ENCODE measurements at places on chromosomes 3 and 15.

- DNase-seq: peak; percentile 17
Measured at GRCh38 chr15:101489237-101489598, 289 bp downstream of the PCSK6 start.

GRCh38 chr3:154192225-154192624 is 71.0 kb downstream of the ARHGEF26 start:
- no peak for DNase-seq

DNA sequence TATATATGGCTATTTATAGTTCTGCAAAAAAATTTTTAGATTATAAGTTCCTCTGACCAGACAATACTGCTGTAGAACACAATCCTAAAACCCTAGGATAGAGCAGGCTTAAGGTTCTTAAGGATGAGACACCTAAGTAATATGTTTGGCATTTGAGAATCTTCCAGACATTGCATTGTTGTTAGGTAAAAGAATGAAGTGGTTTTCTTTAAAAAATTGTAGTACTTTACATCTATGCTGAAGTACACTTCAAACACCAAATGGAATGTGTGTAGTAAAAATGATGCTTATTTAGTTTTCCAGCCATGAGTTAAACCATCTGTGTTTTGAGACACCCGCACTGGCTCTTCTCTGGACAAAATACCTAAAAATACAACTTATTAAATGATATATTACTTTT is 857.7 kb downstream of the OTOL1 start:
- no peak for DNase-seq

DNA sequence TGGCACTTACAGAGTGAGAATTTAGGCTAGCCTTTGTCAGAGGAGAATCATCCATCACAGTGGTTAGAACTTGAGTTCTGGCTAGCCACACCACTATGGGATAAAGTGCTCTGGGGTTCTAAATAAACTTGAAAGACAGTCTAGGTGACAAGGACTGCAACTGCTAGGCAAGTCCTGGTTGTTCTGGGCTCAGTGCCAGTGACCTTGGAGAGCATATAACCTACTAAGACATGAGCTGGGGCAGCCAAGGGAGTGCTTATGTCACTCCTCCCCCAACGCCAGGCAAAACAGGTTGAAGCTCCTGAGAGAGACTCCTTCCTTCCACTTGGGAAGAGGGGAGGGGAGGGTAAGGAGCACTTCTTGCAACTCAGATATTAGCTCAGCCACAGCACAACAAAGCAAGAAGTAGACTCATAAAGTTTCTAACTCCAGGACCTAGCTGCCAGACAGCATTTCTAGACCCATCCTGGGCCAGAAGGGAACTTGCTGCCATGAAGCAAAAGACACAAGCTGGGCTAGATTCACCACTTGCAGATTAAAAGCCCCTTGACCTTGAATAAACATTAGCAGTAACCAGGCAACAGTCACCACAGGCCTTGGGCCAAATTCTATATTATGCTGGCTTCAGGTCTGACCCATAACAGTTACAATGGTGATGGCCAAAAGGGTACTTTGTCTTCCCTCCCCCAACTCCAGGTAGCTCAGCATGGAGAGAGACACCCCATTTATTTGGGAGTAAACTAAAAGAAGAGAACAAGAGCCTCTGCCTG is 963.7 kb downstream of the PLOD2 start:
- DNase-seq: no peak

DNA sequence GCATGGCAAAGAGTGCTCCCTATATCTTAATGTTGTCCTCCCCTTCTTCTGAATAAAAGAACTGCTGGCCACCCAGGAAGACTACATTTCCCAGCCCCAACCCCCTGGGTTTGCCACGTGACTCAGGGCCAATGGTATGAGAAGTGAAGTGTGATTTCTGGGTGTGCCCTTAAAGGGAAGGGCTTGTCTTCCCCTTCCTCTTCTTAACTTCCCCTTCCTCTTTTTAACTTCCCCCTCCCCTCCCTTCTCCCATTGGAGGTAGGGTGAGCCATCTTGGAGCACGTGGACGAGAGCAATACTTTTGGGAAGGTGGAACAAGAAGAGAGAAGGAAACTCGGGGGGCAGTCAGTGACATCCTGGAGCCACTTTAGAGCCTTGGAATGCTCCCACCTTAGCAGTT is 6.8 kb upstream of the KBTBD12 start:
- DNase-seq: no peak

- DNase-seq: no peak
Measured at GRCh38 chr15:80854104-80854503, 74.9 kb downstream of the CEMIP start.

DNA sequence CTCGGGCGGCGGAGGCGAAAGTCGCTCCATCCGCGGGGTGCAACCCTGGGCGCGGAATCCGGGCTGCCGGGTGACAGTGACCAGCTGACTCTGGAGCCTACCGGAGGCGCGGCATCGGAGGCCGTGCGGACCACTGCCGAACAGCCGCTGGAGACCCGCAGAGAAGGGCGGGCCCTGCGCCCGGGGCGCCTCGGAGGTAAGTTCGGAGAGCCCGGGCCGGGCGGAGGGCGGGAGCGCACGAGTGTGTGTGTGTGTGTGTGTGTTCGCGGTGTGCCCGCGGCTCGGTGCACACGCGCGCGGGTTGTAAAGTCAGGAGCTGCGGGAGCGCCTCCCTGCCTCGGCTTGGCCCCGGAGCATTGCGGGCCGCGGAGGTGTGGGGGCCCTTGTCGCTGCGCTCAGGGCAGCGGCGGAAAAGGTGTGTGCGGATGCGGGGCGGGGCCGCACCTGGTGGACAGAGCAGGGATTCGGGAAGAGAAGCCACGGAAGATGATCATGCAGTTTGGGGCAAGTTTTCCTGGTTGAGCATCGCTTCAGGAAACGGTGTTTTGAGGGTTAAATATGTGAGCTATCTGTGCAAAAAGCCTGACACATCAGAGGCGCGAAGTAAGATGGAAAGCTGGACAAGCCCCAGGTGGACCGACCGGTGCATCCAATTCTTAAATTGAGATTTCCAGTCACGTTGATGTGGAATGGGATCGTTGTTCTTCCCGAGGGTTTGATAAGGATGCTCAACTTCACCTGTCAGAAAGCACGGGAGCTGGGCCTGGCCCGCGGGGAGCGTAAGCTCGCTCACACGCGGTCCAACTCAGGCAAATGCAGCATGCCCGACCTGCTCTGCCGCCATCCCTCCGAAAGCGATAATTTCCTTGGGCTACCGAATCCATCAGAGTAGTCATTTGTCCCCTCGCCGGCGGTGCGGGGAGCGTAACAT is 474 bp downstream of the MINAR1 start:
- peak; percentile 12 for DNase-seq

- DNase-seq: peak; percentile 83
Measured at GRCh38 chr15:44215594-44215993, 20.5 kb upstream of the FRMD5 start.

DNA sequence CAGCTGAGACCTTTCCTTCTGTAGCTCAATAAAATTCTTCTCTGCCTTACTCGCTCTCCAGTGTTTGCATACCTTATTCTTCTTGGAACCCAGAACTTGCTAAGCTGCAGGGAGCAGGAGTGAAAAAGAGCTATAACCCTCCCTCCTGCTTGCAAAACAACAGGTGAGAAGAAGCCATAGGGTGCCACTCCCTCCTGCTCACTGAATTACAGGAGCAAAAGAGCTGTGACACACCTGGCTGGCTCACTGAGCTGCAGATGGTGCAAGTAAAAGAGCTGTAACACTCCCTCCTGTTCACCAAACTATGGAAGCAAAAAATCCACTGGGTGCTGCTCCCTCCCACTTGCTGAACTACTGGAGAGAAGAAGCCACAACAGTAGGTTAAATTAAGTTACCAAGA is 44.2 kb upstream of the C2CD4B start:
- DNase-seq: no peak

DNA sequence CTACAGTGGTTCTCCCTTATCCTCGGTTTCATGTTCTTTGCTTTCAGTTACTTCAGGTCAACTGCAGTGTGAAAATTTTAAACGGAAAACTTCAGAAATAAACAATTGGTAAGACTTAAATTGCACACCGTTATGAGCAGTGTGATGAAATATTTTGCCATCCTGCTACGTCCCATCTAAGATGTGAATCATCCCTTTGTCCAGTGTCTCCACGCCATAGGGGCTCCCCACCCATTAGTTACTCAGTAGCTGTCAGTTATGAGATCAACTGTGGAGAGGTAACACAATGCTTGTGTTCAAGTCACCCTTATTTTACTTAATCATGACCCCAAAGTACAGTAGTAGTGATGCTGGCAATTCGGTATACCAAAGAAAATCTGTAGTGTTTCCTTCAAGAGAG is 47.4 kb downstream of the TJP1 start:
- peak; percentile 42 for DNase-seq

DNA sequence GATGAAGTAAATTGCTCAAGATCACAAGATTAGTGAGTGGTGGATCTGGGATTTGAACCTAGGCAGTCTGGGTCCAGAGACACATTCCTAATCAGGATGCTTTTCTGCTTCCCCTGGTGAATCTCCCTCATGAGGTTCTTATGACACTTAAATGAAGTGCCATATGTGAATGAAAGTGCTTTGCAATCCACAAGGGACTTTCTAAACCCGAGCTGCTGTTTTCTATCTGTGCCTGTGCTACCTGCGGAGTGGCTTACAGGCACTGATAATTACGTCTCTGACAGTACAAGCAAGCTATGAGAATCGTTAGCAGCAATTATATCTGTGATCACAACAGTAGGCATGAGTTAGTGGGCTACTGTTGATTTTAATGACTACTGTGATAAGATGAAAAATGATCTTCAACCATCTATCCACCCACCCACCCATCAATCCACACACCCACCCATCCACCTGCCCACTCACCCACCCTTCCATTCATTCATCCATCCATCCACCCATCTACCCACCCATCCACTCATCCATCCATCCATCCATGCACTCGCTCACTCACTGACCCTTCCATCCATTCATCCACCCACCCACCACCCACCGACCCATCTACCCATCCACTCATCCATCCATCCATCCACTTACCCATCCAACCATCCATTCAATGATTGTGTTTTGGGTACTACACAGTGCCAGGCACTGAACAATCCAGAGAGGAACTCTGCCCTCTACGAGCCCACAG is 51.8 kb downstream of the ATP2B2 start:
- DNase-seq: no peak

- DNase-seq: peak; percentile 49
Measured at GRCh38 chr3:100737334-100737733, 28.0 kb downstream of the TFG start.

DNA sequence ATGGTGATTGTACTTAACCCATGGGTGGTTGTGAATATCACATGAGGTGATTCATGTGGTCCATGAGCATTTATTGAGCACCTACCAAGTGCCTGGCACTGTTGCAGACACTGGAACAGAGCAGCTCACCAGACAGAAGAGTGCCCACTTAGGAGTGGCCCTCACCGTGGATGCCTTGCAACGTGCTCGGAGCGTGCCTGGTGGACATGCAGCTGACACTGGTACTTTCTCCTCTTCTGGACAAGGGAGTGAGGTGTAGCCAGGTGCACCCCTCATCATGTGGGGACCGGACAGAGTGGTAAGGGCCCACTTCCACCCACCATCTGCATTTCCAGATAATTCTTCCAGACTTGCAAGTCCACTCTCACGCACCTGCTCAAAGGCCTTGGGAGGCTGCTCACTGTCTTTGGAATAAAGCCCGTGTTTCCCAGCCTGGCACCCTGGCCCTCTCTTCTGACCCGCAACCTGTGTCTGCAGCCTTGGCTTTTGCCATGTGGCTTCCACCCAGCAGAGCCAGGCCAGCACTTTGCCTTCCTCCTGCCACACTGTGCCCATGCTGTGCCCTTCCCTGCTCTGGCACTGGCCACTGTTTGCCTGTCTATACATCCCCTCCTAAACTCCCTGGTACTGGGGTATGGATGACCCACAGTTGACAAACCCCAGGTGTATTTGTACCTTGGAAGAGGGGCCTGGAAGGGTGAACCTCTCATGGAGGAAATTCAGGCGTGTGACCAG is 90.9 kb upstream of the SEC13 start:
- no peak for DNase-seq

GRCh38 chr3:24496529-24497482 is 2.2 kb upstream of the THRB start:
- DNase-seq: peak; percentile 64

GRCh38 chr3:69409831-69410230 is 23.9 kb upstream of the FRMD4B start:
- DNase-seq: no peak

- DNase-seq: peak; percentile 65
Measured at GRCh38 chr15:55108858-55109518, 87.8 kb downstream of the RSL24D1 start.

GRCh38 chr15:84684092-84684491 is 26.1 kb upstream of the NMB start:
- DNase-seq: peak; percentile 33

DNA sequence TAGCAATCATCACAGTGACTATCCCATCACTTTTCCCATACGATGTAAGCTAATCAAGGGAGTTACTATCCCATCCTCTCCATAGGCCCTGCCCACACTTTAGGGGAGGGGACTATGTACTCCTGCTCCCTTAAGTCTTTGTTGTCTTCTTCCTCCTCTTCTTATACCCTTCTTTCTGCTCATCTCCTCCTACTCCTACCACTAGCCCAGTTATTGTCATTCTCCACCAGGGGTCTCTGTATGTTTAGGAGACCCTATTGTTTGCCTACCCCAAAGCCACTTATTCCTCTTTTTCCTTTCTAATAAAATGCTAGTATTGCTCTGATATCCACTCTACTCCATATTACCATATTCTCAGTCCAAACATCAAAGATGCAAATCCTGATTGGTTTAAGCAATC is 27.8 kb downstream of the STAC start:
- DNase-seq: peak; percentile 5

GRCh38 chr15:37134699-37135131 is 34.4 kb upstream of the MEIS2 start:
- DNase-seq: peak; percentile 73

- DNase-seq: peak; percentile 72
Measured at GRCh38 chr15:38068626-38069391, 134.4 kb downstream of the TMCO5A start.

DNA sequence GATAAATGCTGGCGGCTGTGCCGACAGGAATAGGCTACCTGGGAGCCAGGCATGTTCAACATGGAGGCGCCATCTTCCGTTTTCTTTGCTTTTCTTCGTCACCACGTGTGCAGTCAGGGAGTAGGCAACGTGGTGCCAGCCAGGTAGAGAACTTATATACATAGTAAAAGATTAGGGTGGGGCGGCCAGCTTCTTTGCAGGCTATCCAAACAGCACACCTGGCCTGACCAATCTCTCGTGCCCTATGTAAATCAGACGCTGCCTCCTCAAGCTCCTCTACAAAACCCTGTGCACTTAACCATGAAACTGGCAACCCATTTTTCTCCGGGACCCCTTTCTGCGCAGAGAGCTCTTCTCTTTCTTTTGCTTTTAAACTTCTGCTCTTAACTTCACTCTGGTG is 28.6 kb upstream of the OR5K4 start:
- no peak for DNase-seq

DNA sequence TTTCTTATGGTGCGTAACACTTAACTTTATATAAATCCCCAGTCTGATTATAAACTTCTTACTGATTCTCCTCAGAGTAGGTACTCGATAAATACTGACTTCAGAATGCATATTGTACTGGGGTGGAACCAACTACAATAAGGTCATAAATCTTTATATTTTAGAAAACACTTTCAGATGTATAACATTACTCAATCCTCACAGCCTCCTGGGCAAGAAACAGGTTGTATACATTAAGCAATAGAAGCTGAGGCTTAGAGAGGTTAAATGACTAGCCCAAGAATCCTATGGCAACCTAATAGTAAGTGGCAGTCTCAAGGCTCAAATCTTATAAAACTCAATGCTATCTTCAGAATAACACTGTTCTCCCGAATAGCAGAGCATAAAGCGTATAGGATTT is 9.1 kb downstream of the VPS13C start:
- DNase-seq: no peak

GRCh38 chr3:77799278-77799677 is 759.4 kb downstream of the ROBO2 start:
- no peak for DNase-seq

GRCh38 chr3:55541456-55541855 is 54.4 kb upstream of the WNT5A start:
- no peak for DNase-seq

Data from cardiac fibroblast (primary cell).